ENCODE measurements at places on chromosomes 1 and 21.

DNA sequence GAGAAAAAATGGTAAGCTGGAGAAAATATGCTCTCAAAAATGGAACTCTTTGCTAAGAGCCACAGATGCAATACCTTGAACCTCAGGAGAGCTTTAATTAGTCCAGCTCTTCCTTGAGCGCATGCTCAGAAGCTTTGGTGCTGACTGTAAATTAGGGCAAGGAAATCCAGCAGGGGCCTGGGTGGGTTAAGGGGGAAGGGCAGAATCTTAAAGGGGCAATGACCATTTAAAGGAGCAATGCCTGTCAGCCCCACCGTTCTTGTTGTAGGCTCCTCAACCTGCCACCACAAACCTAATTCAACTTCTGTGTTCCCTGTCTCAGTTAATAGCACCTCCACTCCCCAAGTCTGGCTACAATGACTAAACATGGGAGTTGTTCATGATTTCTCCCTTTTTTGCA lies 6.8 kb upstream of the SLC22A15 start:
- no peak for DNase-seq

DNA sequence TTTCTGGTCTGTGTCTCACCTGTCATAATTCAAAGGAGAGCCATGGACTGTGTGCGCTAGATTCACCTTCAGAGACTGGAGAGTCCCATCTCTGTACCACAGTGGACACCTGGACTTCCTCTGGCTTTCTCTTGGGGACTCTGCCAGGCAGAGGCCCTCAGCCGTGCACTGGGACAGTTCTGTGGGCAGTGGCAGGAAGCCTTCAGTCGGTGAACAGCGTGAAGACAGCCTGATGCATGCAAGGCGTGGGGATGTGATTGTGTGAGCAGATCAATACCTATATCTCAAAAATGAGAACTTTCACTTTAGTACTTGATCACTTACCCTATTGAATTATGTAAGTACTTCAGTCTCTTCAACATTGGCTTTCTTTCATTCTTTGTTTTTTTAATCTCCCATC lies 245.3 kb downstream of the DISC1 start:
- DNase-seq: no peak

DNA sequence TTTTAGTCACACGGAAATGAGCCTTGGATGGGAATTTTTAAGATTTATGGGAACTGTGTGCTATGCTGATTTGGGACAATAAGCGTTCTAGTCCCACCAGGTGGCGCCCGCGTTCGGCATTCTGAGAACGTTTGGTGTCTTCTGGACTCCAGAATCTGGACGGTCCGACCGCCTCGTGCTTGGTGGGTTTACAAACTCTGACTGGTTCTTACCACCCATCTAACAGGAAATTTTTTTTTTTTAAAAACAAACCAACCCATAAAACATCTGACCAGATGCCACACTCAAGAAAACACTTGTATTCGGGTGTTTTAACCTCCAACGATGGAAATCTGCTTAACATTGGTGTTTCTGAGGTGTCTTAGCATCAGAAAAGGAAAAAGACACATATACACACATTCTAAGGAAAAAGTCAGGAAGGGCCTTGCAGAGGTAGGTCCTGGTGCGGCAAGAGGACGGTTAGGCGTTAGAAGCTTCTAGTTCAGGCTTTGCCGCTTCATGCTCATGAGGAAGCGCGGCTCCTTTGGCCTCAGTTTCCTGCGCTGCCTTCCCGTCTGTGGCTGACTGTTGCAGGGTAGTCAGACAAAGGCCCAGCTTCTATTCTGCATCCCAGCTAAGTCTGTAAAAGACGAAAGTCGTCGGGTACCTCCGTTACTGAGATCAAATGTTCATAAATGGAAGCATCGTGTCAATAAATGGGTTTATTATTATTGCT lies 814 bp upstream of the DYRK3 start:
- peak; percentile 97 for DNase-seq

DNA sequence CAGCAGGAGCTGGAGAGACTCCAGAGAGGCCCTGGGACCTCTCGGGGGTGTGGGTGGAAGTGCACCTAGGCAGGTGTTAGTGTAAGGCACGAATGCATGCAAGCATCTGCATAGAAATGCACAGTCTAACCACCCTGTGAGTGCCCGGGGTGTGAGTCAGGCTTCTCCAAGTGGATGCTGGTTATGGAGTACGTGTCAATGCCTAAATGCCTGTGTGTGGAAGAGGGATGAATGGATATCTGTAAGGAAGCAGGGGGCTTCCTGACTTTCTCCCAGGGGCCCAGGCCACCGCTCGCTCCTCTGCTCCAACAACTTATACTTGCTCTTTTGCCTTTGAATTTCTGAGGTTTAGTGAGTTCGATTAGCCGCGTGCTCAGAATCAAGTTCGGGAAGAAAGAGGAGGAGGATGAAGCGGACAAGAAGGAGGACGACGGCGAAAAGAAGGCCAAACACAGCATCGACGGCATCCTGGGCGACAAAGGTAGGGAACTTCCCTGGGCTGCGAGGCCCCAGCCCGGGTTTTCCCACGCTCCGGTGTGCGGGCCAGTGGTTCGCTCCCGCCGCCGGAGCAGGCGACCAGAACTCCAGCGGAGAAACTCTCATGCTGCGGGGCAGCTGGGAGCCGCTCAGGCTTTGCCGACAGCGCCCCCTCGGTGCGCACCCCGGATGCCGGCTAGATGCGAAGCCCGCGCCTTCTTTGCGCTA lies 5.4 kb downstream of the PAX7 start:
- no peak for DNase-seq

DNA sequence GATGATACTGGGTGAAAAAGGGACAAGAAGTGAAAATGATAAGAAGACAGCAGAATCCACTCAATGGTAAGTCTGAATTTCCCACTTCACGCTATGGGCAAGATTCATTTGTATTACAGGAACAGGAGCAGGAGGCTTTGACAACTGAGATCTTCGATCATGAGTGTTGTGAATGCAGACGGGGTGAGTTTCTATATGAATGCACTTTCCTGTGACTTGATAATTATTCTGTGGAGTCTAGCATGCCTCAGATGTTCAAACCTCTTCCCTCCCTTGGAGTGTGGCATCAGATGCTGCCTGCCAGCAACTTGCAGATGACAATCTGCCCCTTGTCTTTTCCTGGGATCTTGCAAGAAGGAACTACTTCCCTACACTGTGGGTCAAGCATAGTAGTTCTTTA lies 225.4 kb downstream of the HLX start:
- DNase-seq: no peak

GRCh38 chr1:206754011-206754410 lies 16.6 kb upstream of the IL19 start:
- peak; percentile 64 for DNase-seq

DNA sequence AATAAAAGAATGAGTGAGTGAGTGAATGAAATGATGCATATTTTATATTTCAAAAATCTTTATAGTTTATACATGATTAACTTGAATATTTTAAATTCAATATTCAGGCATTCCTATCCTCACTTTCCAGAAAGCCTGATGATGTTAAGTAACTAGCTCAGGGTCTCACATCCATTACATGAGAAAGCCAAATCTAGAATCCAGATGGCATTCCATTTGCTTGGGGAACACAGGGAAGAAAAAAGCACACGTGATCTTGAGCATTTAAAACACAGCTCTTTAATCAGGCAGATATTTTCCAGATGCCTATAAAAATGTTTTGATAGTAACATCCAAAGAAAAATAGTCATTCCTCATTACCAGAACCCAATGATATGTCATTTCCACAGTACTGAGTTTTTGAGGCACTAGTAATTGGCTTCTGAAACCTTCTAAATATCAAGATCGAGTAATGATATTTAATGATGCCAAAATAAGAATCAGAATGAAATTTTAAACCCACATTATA lies 291.9 kb downstream of the DSCAM start:
- DNase-seq: no peak

- DNase-seq: no peak
Measured at GRCh38 chr1:225851805-225852204, 30.4 kb downstream of the TMEM63A start.

DNA sequence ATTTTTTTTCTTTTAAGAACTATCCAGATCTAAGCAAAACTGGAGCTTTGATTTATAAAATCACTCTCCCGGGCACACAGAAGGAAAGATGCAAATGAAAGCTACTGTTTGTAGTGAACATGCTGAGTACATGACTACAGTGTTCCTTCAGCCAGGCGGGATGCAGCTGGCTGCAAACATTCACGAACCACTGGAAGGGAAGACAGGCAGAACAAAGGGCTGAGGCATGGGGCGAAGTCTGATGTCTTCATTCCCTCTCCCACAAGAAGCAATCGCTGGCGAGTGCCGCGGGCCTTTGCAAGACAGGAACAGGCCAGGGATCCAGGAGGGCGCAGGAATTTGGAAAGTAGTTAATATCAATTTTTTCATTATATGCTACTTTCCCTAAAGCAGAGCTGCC lies 257.9 kb upstream of the AJAP1 start:
- DNase-seq: no peak

DNA sequence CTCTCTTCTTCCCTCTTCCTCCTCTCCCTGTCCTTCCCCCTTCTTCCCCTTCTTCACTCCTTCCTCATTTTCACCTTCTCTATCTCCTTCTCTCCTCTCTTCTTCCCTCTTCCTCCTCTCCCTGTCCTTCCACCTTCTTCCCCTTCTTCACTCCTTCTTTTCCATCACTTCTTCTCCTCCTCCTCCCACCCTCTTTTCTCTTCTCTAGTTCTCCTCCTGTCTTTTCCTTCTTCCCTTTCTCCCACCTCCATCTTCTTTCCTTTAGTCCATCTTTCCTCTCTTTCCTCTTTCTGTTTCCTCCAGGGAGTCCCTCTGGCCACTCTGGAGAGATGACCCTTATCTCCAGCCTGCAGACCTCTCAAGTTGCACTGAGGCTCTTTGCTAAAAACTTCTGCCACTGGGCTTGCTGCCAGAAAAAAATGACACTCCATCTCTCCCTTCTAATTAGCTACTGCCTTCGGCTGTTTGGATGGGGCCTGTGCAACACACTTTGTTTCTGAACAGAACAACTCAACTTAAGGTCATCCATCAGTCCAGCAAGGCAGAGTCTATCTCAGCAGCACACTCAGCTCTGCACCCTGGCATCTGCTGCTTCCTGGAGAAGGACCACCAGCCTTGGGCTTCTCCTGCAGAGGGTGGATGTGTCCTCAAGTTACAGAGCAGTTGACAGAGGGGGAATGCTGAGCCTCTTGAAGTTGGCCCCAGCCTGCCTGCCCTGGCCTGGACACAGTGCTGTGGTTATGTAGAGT lies 538.8 kb downstream of the MATN1 start:
- DNase-seq: no peak

- no peak for DNase-seq
Measured at GRCh38 chr1:232101231-232101630, 474.6 kb downstream of the DISC1 start.

GRCh38 chr1:46535063-46535462 lies 16.4 kb downstream of the KNCN start:
- peak; percentile 28 for DNase-seq

- DNase-seq: peak; percentile 64
Measured at GRCh38 chr1:11654137-11654938, at the start of the genes FBXO2 and FBXO44. Gene FBXO2, minus strand, starts transcription at chr1:11654429. Its CDS starts 89 bp downstream, at chr1:11654340. Gene FBXO44, plus strand, starts transcription at chr1:11654877. Its CDS starts 959 bp downstream, at chr1:11655836.

All from foreskin fibroblast (primary cell).